Kidney (tissue), 22 donors: ENCODE measurements at places on chromosomes 7 and 10.
A peak's percentile ranks its signal among the peaks of the same experiment; 100 is the strongest.

DNA sequence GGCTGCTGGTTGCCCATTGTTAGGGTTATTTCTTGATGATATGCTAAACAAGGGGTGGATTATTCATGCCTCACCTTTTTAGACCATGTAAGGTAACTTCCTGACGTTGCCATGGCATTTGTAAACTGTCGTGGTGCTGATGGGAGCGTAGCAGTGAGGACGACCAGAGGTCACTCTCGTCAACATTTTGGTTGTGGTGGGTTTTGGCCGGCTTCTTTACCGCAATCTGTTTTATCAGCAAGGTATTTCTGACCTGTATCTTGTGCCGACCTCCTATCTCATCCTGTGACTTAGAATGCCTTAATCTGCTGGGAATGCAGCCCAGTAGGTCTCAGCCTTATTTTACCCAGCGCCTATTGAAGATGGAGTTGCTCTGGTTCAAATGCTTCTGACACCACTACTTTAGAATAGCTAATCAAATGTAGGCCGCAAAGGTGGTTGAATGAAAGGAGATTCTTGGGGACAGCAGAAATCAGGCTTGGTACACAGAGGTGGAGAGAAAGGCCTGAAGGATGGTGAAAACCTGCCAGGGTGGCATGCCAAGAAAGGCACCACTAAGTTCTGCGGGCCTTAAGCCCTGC is 17.9 kb upstream of the SMO start:
- no peak for DNase-seq

GRCh38 chr7:28096713-28097112 is 83.9 kb downstream of the JAZF1 start:
- no peak for DNase-seq

DNA sequence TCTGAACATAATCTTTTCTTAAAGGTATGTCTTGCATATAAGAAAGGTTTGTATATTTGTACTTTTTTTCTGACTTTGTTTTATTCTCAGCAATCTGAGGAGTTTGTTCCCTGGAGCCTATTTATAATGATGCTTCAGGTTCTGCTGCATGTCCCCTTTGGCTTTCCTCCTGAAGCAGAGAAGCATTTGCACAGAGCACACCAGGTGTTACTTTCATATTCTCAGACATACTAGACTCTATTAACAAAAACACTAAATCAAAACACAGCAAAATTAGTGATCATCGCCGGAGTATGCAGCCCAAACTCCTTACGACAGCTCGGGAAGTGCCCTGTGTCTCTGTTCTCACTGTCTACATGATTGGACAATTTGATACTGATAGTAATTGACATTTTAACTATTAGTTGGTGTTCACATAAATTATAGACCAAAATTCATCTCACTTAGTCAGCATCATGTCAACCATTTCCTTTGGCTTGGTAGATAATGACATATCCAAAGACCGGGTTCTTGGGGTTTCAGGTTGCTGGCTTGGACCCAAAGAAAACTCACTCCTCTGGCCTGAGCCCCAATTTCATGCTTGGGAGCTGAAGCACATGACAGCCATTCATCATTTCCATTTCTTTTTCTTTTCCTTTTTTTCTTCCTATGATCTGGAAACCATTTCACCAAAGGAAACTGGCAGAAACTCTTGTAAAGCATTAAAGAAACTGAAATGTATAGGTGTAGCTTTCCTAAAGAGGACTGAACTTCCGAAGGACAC is 400.1 kb upstream of the NRP1 start:
- peak; percentile 70 for DNase-seq

- no peak for DNase-seq
These were observed 28.8 kb downstream of the DENND10 start for GRCh38 chr10:119132521-119133345.

DNA sequence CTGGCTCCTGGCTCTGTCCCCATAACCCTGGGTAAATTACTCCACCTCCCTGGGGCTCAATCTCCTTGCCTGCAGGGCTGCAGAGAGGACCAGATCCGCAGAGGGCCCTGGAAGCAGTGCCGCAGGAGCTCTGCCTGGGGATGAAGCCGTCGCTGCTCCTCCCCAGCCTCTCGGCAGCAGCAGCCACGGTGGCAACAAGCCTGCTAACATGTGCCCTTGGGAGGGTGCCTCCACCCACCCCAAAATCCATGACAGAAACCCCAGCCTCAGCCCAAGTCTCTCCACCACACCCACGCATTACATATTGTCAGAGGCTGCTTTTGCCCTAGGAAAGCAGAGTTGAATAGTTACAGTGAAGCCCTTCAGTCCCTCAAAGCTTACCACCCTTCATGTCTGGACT is 486.4 kb upstream of the FOXK1 start:
- no peak for DNase-seq

DNA sequence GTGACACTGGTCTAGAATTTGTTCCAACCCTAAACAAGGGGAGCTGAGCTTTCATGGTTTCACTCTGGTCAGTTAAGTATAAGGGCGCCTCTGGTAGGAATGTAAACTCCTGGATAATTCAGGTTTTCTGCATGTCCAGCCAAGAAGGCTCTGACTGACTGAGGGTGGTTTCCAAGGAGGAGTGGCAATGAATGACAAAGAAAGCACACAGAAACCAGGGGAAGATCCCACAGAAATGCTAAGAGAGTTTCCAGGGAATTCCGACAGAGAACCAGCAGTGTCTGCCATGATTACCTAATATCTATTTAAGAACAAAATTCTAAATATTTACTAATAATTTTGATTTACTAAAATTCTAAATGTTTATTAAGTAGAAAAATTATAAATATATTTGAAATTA is 27.3 kb upstream of the NRG3 start:
- no peak for DNase-seq

DNA sequence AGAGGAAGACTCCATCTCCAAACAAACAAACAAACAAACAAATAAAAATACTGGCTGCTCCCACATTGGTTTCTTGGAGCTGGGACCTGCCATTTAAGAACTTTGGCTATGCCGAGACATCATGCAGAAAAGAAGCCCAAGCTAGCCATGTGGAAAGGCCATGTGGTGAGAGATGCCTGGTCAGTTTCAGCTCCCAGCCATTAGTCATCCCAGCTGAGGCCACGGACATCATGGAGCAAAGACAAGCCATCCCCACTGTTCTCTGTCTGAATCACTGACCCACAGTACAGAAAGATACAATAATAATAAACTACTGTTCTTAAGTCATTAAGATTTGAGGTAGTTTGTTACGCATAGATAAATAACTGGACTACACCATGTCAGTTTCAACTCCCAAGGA is 70.0 kb upstream of the PCBD1 start:
- no peak for DNase-seq

DNA sequence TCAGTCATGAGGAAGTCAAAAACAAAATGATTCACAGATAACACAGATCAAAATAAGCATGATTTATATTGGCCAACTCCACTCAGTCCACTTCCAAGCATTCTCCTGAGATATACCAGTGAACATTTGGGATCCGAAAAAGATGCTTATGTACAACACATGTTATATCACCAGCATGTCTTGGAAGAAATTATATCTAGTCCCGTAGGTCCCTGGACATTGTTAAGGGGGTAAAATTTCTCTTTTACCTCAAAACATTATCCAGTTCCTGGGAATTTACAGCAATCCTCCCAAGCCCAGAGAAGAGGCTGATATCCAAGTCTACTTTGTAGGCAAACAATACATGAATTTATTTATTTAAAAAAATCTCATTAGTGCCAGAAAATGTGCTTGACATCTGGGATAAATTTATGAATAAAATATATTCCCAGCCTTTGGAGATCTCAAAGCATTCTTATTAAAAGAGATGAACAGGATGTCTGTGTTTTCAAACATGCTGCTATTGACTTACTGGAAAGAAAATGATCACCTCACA is 582.2 kb upstream of the ZWINT start:
- DNase-seq, result no peak

- DNase-seq, result no peak
These were observed 51.0 kb downstream of the ZNF777 start for GRCh38 chr7:149409895-149410294.

- DNase-seq, result peak; percentile 33
These were observed 159.5 kb upstream of the KLF14 start for GRCh38 chr7:130893441-130893894.

DNA sequence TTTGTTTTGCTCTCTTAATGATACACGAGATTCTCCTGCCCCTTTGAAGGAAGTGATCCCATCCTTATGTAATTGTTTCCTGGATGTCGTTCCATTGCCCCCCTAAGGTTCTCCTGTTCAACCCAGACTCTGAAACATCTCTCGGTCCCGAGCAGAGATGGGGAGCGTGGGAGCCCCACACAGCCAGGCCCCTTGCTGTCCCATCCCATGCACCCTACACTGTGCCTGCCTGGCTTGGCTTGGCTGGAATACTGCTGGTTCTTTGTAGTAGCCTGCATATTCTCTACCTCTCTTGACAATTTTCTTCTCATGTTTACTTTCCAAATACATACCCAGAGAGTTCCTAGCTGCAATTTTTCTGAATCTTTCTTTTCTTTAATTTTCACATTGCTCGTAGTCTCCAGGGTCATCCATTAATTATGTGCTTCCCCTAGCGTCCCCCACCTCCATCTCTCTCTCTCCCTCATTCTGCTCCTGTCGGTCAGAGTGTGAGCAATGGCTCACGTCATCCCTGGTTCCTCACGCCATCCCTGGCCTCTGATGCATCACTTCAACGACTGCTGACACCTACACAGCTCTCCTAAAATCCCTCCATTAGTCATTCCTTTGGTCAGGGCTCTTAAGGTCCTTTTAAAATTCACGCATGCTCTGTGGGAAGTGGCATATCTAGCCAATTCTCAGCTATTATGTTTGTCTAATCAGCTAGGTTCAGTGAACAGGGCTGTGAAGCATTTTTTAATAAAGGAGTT is 32.5 kb upstream of the GPR158 start:
- DNase-seq, result no peak

GRCh38 chr7:25732766-25733217 is 419.2 kb upstream of the NFE2L3 start:
- no peak for DNase-seq
